Stimulated activated CD8-positive, alpha-beta memory T cell treated with anti-CD3 and anti-CD28 coated beads, Interleukin-7, amount 100 ng/mL, for 1 hour (primary cell): ENCODE measurements at places on chromosomes 16 and 17.
A peak's percentile ranks its signal among the peaks of the same experiment; 100 is the strongest.

- DNase-seq, result no peak
These were observed 190.4 kb downstream of the ABCC12 start for GRCh38 chr16:47965439-47965838.

DNA sequence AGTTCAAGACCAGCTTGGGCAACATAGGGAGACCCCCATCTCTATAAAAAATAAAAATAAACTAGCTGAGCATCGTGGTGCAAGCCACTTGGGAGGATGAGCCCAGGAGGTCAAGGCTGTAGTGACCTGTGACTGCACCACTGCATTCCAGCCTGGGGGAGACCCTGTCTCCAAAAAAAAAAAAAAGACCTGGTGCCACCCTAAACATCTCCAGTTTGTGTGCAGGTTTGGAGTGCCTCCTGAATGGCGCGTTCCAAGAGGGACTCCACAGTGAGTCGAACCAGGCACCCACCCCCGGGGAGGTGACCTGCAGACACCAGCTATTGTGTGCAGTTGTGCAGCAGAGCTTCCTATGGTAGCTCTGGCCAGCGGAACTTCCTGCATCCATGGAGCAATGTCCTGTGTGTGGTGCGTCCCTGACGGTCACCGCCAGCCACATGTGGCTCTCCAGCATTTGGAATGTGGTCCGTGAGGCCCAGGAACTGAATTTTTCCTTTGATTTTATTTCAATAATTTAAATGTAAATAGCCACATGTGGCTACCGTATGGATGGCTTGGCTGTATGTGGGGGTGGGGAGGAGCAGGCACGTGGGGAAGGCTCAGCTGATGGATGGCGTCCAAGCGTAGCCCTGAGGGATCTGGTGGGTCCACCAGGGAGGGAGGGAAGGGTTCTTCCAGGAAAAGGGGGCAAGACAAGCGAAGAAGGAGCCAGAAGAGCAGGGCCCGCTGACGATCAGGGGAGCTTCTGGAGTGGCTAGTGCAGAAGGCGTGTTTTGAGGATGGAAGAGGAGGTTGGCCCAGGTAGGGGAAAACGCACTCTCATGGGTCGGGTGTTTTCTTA, 107.1 kb upstream of the GSE1 start:
- DNase-seq, result no peak

DNA sequence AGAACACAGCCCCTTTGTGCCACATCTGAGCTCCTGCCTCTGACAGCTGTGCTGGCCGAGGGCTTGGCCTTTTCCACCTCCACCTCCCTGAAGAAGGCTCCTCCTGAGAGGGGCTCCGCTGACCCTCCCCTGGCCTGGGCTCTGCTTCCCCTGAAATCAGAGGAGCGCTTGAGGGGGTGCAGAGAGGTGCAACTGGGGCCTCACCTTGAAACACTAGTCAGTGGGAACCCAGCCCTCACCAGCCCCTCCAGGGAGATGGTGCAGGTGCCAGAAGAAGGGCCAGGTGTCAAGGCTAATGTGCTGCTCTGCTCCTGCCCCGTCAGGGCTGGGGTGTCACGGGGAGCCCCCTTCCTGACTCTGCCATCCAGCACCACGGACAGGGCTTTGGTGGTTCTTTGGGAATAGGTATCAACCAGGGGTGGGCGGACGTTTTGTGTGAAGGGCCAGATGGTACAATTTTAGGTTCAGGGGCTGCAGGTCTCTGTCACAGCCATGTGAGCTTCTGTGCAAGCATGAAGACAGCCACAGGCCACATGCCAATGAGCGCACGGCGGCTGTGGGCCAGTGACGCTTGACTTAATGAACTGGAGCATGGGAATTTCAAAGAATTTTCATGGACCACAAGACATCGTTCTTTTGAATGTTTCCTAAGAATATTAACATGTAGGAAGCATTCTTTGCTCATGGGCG, 2.1 kb upstream of the ZG16B start:
- DNase-seq, result no peak

GRCh38 chr17:40694584-40694983, 9.0 kb downstream of the KRT24 start:
- no peak for DNase-seq

GRCh38 chr16:76963614-76964315, 227.2 kb upstream of the MON1B start:
- no peak for DNase-seq

DNA sequence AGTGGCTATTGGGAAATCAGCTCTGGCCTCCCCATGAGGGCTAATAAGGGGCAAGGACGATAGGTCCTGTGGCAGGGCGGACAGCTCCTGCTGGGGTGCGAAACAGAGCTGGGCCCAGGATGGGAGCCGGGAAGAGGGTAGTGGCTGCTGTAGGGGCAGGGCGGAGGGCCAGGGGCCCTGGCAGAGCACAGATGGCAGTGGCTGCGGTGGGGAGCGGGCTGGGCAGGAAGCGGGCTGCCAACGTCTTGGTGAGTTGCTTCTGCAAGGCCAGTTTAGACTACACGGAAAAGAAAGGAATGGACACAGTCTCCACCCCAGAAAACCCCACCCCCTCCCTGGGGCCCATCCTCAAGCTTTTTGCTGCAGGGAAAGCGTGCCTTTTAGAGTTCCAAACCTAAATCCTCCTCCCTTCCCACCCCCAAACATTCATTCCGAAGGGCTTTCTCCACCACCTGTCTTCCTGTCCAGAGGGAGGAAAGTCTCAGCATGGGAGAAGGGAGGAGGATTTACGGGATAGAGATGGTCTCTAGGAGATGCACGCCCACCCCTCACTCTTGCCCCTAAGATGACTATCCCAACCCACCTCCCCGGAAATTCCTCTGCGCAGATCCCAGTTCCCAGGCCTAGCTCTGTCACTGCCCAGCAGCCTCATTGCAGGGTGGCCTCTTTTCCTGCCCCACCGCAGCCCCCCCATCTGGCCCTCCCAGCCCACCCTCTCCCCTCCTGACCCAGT, 7.1 kb downstream of the NKIRAS2 start:
- no peak for DNase-seq

- DNase-seq, result peak; percentile 61
These were observed 5.2 kb downstream of the CISD3 start for GRCh38 chr17:38735161-38735997.

GRCh38 chr17:48612854-48613691, 2.0 kb downstream of the HOXB8 start:
- DNase-seq, result no peak

DNA sequence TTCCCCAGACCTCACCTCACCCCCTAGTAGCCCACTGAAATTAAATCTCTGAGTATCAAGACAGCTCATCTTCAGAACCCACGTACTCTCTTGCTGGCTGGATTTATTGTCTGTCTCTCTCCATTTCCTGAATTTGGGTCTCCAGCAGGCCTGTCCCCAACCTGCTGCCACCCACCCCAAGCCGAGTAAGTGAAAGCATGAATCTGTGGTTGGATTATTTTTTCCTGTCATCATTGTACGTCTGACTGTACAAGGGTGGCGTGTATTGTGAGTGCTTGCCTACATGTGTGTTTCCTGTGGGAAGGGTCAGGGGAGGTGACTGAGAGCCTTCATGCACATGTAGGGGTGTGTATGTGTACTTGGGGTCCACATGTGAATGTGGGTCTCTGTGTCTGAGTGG, 5.4 kb downstream of the TNP2 start:
- DNase-seq, result no peak

DNA sequence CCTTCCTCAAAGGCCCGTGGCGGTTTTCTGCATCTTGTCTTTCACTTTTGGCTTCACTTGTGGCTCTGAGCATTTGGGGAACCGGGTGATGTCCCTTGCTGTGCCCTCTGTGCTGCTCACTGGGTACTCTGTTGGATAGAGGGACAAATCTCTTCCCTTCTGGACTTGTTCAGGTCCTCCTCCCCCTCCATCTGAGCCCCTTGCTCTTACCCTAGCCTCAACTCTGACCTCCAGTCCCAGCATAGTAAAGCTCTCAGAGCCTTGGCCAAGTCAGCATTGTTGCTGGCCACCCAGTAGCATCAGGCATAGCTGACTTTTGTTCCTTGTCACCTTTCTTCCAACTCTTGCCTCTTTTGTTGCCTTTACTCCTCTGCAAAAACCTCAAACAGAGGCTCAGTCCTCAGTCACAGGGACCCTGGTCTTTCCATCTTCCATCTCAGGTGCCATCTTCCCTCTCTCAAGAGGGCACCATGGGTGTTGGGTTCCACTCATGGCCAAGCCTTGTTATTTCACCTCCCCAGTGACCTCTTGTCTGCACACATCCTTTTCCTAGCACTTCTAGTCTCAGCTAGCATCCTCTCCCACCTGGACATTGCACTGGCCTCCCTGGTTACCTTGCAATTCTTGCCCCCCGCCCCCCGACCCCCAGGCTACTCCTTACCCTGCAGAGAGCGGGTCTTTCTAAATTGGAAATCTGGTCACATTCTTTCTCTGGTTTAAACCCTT, 393 bp upstream of the PSMB10 start:
- DNase-seq, result no peak

GRCh38 chr17:62898239-62898864, 67.7 kb upstream of the TANC2 start:
- DNase-seq, result no peak

DNA sequence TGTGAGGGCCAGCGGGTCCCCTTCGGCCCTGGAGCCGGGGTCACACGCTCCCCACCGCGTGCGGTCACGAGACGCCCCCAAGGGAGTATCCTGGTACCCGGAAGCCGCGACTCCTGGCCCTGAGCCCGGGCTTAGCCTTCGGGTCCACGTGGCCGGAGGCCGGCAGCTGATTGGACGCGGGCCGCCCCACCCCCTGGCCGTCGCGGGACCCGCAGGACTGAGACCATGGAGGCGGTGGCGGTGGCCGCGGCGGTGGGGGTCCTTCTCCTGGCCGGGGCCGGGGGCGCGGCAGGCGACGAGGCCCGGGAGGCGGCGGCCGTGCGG, at the start of gene NAGLU:
Gene NAGLU (plus strand): TSS at position 194 of the 324 bp plus-strand sequence. CDS start 32 bp downstream, at position 226.
- peak; percentile 67 for DNase-seq

DNA sequence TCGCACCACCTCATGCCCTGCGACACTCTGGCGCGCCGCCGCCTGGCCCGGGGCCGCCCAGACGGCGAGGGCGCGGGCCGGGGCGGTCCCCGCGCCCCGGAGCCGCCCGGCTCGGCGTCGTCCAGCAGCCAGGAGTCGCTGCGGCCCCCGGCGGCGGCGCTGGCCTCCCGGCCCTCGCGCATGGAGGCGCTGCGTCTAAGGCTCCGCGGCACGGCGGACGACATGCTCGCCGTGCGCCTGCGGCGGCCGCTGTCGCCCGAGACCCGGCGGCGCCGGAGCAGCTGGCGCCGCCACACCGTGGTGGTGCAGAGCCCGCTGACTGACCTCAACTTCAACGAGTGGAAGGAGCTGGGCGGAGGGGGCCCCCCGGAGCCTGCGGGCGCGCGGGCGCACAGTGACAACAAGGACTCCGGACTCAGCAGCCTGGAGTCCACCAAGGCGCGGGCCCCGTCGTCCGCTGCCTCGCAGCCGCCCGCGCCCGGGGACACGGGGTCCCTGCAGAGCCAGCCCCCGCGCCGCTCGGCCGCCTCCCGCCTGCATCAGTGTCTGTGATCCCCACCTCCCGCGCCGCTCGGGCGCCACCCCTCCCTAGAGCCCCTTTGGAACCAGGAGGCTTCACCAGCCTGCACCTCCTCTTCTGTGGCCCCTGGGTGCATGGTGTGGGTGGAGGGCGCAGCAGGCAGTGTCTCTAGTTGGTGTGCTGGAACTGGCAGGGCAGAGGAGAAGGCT, 82.3 kb downstream of the ARHGAP23 start:
- DNase-seq, result no peak

GRCh38 chr17:17493249-17493985, 2.8 kb downstream of the RASD1 start:
- no peak for DNase-seq

DNA sequence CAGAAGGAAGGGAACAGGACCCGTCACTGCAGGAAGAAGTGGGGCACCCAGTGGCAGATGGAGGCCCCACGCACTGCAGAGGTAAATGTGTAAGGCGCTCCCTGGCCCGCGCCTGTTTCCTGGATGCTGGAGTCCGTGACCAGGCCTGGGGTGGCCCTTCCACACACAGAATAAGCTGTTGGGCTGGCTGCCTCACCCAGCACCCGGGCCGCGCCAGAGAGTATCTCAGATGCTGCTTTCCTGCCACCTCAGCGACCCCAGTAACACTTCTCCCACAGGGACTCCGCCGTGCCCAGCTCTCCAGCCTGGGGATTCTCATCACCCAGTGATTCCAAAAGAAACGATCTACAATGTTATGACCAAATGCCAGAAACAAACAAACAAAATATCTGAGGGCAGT, 1993.1 kb downstream of the TP53TG3F start:
- DNase-seq, result no peak

- DNase-seq, result no peak
These were observed 65.2 kb downstream of the SRCIN1 start for GRCh38 chr17:38540514-38541045.

GRCh38 chr17:29659155-29659554, 36.4 kb upstream of the CORO6 start:
- no peak for DNase-seq

DNA sequence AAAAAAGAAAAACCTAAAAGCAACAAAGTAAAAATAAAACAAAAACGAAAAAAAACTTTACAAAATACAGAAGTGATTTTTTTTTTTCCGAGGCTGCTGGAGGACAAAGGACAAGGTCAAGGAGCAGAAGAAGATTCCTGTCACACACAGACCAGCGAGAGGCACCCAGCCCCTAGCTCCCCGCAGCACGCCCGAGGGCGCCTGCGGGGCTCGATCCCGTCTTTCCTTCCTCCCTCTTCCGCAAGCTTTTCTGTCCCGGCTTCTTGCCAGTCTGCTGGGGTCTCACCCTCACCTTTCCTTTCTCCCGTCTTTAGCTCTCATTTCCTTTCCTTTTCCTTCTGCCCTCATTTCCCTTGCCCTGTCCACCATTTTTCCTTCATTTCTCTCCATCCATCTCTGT, 66.1 kb upstream of the DNAH17 start:
- DNase-seq, result no peak
